HT-29 (cell line): ENCODE measurements at places on chromosomes 16 and 17. TPM values are rescaled to one million over a fixed set of nuclear protein-coding genes. Genes with fewer than 3 reads are reported as not detected.

The CRYM gene
- total RNA-seq: 0.61 and 1.8 TPM in 2 replicates

The VAT1L gene
- 0.05 TPM in 1 of 2 replicates, not detected in the other for total RNA-seq

The NGFR gene
- 0.05 TPM in 1 of 2 replicates, not detected in the other for total RNA-seq

The SYCE1L gene
- 0.91 TPM in 1 of 2 replicates, not detected in the other for total RNA-seq

- no peak for DNase-seq
These were observed 17.3 kb downstream of the CDH13 start for GRCh38 chr16:82643936-82644630.

- DNase-seq: no peak
These were observed 38.6 kb downstream of the RNF112 start for GRCh38 chr17:19449656-19450055.

DNA sequence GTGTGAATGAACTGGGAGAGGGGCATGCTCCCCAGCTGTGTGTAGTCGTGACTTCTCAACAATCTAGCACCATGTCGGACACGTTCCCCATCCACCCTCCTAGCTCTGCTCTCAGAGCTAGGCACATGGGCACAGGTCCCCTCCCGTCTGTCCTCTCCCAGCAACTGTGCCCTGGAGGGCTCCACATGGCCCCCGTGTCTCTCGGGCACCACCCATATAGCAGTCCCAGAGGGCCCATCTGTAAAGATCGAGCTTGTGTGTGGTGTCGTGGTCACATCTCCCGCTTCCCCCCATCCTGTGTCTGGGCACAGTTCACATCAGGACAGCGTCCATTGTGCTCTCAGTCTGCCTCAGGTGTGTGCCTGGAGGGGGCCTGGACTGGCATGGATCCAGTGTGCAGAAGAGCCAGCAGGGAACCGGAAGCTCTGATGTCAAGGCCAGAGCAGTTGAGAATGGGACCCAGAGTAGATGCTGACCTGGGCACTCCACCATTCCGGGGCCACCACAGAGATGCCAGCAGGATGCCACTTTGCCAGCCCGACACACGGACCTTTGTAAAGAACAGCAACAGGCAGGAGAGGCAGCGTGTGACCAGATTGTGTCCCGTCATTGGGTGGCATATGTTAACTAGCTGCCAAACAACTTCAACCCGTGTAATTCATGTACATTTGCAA, 55.7 kb downstream of the MARF1 start:
- DNase-seq: no peak

- DNase-seq: no peak
These were observed 5.2 kb upstream of the EIF1 start for GRCh38 chr17:41683441-41684007.

GRCh38 chr17:57276621-57277020, 20.3 kb downstream of the MSI2 start:
- no peak for DNase-seq

GRCh38 chr17:4903051-4903818, at the start of gene CHRNE:
Gene CHRNE, minus strand, starts transcription at chr17:4903098. Its CDS starts 35 bp downstream, at chr17:4903063.
- peak; percentile 82 for DNase-seq
